ENCODE measurements at places on chromosomes 6 and 20.

DNA sequence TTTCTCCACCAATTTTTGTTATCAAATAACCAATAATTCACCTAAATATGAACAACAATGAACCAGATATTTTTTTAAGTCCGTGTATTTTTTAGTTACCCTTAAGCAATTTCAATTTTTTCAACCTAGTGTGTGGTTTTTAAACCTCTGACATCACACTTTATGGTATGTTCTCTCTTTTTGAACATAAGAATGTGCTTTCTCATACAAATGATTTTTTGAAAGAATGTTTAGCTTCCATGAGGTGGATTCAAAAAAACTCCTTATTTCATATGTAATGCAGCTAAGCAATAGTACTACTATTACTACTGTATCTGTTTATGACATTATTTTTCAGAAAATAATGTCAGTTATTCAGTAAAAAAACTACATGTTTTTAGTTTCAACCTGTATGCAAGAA is 19.4 kb upstream of the MEI4 start:
- no peak for DNase-seq

DNA sequence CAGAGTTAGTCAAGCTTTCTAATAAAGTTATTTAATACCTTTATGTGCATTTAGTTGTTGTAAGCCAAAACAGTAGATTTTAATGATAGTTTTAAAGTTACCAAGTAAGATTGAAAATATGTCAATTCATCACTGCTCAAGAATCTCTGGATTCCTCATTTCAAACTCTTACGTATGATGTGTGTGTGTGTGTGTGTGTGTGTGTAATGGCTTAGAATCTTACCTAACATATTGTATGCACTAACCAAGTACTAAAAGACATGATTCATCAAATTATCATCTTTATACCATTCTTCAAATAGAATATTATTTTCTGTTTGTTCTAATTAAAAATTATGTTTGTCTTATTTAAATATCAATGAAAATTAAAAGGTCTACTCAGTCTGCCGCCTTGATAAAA is 41.5 kb upstream of the ZNF337 start:
- no peak for DNase-seq

DNA sequence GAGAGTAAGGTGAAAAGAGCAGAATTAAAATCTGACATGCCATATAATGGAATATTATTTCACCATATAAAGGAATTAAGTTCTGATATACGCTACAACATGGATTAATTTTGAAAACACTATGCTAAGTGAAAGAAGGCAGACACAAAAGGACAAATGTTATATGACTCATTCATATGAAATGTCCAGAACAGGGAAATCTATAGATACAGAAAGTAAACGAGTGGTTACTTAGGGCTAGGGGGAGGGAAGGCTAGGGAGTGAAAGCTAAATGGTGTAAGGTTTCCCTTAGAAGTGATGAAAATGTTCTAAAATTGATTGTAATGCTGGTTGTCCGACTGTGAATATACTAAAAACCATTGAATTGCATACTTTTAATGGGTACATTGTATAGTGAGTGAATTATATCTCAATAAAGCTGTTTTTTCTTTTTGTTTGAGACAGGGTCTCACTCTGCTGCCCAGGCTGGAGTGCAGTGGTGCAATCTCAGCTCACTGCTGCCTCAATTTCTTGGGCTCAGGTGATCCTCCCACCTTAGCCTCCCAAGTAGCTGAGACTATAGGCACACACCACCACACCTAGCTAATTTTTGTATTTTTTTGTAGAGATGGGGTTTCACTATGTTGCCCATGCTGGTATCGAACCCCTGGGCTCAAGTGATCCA is 8.2 kb downstream of the PRPH2 start:
- no peak for DNase-seq

GRCh38 chr6:148407372-148407771 is 64.7 kb downstream of the SASH1 start:
- DNase-seq: no peak

- no peak for DNase-seq
Measured at GRCh38 chr6:41344876-41345275, 9.5 kb downstream of the NCR2 start.

Measured in stimulated activated CD8-positive, alpha-beta memory T cell treated with anti-CD3 and anti-CD28 coated beads, Interleukin-4, amount 100 ng/mL, for 1 hour (primary cell).